ENCODE measurements at places on chromosomes 2 and 18. TPM values are rescaled to one million over a fixed set of nuclear protein-coding genes. Genes with fewer than 3 reads are reported as not detected.

The HOXD8 gene
- not detected for total RNA-seq

DNA sequence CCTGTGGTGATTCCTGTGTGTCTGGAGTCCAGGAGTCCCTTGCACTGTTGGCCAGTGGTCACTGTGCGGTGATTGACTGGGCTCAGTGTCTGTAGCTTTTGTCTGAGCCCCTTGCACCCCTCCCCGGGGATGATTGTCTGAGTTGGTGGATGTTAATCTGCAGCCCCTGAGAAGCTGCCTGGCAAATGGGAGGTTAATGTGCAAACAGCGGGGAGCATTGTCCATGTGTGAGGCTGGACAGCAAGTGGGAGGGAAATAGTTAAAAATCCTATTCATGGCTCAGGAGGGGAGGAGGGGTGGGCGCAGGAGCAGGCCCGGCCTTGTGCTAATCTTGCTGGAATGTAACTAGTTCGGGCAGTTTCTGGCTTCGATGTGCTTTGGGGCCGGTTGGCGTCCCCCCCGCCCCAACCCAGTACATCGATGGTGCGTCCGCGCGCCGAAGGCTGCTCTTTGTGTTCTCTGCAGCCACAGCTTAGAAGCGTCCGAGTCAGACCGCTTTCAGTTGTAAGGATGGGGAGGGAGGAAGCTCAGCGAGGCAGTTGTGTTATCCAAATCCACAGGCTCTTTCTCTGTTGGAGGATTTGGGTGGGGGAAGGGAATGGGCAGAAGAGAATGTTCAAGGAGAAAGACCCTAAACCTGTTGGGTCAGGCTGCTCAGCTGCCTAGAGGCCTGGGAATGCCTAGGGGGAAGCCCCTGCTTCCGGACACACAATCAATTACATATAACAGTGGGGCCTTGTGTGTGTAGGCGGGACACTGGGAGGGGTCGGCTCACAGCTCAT is 71.8 kb downstream of the TGOLN2 start:
- H3K4me3 ChIP-seq: no peak overlapping the region
- H3K27ac ChIP-seq: no peak overlapping the region
- H3K4me1 ChIP-seq: no peaks in the 10 kb centered on the region
- peaks cover 5% of the 10 kb centered on the region for H3K27me3 ChIP-seq

The PRSS56 gene
- not detected for total RNA-seq

DNA sequence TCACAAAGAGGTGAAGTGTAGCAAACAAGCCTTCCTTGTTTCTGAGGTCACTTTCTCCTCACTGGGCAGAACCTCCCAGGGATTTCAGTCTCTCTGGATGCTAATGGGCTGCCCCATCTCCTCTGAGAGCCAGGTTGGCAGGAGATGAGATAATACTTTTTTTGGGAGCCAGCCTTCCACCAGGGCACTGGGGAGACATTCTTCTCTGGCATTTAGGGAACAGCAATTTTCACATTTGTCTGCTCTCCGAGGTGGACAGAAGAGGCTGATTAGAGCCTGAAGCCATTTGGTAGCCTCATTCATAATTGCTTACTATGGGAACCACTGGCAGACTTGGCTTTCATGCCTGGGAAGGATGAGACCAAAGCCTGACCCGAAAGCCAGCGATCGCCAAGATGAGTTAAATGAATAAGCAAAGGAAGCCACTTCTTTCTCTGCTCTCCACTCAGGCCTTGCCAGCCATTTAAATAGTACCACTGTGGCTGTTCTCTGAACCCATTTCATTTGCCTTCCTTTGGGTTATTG is 70.1 kb downstream of the NRP2 start:
- no peaks in the 10 kb centered on the region for H3K4me1 ChIP-seq
- H3K4me3 ChIP-seq: no peak overlapping the region
- H3K27me3 ChIP-seq: peaks cover 13% of the 10 kb centered on the region
- H3K36me3 ChIP-seq: no peaks in the 10 kb centered on the region

- no peaks in the 10 kb centered on the region for H3K4me1 ChIP-seq
- H3K36me3 ChIP-seq: no peaks in the 10 kb centered on the region
- H3K27ac ChIP-seq: no peak overlapping the region
- DNase-seq: no peak
Observed at GRCh38 chr2:147247749-147248148, 597.1 kb upstream of the ACVR2A start.

DNA sequence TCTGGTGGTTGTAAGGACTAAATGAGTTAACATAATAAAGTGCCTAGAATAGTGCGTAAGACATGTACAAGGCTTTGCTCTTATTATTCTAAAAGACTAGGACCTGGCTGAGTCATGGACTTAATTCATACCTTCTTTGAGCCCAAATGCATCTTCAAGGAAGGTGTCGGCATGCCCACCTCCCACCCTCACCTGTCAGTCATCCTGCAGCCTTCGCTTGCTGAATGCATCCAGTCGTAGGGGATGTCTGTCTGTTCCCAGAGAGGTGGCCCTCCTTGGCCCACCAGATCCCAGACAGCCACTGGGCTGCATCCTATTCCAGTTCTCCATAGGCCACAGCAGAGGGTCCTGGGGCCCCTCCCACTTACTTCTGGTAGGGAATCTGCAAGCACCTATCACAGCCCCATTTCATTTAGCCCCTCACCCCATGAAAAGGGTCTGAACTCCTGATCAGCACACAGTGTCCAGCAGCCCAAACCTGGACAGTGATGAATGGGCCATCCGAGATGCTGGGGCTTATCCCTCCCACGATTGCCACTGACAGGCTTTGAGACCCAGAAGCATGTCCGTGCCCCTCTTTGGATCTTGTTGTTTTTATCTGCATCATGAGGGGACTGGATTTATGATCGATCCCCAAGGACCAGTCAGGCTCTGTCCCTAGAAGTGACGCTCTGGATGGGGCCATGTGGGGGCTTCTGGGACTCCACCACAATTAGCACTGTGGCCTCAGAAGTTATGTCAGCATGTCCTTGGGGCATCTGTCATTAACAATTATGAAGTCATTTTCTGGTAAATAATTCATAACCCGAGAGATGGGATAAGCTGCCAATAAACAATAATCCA is 101.1 kb downstream of the KLHL29 start:
- no peak overlapping the region for H3K27ac ChIP-seq
- H3K4me3 ChIP-seq: no peak overlapping the region
- peaks cover 2% of the 10 kb centered on the region for H3K27me3 ChIP-seq

The NXPH2 gene
- total RNA-seq: not detected

DNA sequence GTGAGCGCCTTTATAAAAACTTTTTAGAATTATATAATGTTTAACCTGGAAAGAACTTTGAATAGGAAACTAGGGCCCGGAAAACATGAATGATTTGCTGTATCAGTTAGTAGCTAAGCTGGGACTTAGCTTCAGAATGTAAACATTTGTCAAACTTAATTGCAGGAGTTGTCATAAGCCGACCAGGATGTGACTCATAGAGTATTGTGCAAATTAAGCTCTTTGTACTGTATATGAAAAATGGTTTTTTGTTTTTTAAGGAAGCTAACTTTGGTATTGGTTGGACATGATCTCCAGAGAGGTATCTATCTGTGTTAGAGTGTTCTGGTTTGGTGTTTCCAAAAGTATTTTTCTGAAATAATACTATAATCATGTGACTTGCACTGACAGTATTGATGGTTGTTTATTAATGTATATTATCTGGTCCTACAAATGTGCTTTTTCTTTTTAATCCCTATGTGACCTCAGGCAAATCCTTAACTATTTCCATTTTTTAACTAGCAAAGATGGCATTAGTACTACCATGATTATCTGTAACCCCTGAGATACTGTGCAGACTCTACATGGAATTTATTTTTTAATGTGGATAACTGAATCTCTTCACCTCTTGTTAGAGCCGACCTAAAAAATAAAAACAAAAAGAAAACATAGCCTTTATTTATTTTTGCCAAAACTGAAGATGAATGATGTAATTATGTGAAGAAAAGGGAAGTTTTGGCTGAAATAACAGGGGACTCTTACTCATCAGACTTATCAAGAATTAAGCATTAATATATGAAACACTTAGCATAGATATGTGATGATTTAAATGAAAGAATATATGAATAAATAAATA is 11.7 kb downstream of the YIPF4 start:
- H3K4me3 ChIP-seq: no peak overlapping the region
- no peak for DNase-seq
- no peaks in the 10 kb centered on the region for H3K27me3 ChIP-seq
- no peaks in the 10 kb centered on the region for H3K36me3 ChIP-seq
- H3K27ac ChIP-seq: no peak overlapping the region

The LRRC30 gene
- total RNA-seq: not detected

The SERPINB4 gene
- total RNA-seq: not detected

The NDC80 gene
- 3.3 TPM for total RNA-seq

The GNLY gene
- 82.9 TPM for total RNA-seq

- no peaks in the 10 kb centered on the region for H3K36me3 ChIP-seq
- no peak for DNase-seq
- H3K27me3 ChIP-seq: peaks cover 7% of the 10 kb centered on the region
- no peak overlapping the region for H3K4me3 ChIP-seq
- no peak overlapping the region for H3K27ac ChIP-seq
- H3K4me1 ChIP-seq: no peaks in the 10 kb centered on the region
Observed at GRCh38 chr2:191554240-191554639, 123.7 kb upstream of the NABP1 start.

The CCDC141 gene
- total RNA-seq: 16.8 TPM

- no peaks in the 10 kb centered on the region for H3K36me3 ChIP-seq
- no peak overlapping the region for H3K4me3 ChIP-seq
- no peak overlapping the region for H3K27ac ChIP-seq
- H3K27me3 ChIP-seq: peaks cover 9% of the 10 kb centered on the region
Observed at GRCh38 chr18:21194871-21195771, 46.9 kb upstream of the GREB1L start.

GRCh38 chr2:8146132-8147005 is 535.5 kb upstream of the ID2 start:
- H3K27me3 ChIP-seq: no peaks in the 10 kb centered on the region
- no peaks in the 10 kb centered on the region for H3K4me1 ChIP-seq
- H3K36me3 ChIP-seq: no peaks in the 10 kb centered on the region
- no peak overlapping the region for H3K4me3 ChIP-seq
- no peak for DNase-seq
- no peak overlapping the region for H3K27ac ChIP-seq

The GPBAR1 gene
- total RNA-seq: 2.7 TPM

The C2orf80 gene
- not detected for total RNA-seq

DNA sequence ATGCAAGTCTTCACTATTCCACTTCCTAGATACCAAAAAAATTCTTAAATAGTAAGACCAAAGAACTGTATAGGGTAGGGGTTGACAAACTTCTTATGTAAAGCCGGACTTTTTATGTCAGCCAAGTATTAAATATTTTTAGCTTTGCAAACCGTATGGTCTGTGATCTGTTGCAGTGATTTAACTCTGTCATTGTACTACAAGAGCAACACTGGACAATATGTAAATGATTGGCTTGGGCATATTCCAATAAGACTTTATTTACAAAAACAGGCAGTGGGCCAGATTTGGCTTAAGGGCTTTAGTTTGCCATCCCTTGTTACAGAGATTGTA is 48.0 kb downstream of the MGAT5 start:
- H3K36me3 ChIP-seq: no peaks in the 10 kb centered on the region
- no peak overlapping the region for H3K27ac ChIP-seq
- no peak overlapping the region for H3K4me3 ChIP-seq
- no peak for DNase-seq
- H3K4me1 ChIP-seq: peaks cover 11% of the 10 kb centered on the region
- H3K27me3 ChIP-seq: no peaks in the 10 kb centered on the region

DNA sequence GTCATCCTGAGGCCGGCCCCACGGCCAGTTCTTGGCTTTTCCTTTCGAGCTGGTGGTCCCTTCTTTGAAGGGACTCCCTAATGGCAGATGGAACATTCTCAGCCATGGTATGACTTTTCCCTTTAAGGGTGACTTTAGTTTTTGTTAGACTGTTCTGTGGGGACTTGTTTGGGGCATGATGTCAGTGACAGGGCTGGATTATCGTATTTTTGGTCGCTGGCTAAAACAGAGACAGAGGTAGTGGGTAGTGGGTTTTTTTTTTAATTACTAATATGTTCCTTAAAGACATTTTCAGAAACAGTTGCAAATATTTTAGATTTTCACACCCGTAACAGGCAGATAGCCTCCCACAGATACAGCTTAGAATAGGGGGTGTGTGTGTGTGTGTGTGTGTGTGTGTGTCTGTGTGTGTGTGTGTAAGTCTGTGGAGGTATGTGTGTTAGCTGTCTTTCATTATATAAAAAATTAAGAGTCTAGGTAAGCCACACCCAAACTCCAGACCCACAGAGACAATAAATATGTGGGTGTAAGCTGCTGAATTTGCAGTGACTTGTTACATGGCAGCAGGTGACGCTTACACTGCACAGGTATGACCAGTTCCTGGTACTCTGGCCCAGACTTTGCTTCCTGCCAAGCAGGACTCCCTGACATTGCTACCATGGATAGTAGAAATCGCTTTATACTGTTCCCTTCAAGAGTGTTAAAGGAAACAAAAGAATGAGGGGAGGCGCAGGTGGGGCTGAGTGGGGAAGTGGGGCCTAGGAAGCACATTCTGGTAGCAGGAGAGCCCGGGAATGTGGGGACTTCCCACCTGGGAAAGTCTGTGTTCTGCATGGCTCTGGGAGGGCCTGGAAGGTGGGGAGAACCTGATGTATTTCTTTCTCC is 20.9 kb downstream of the NCK2 start:
- H3K36me3 ChIP-seq: peaks cover 30% of the 10 kb centered on the region
- no peak overlapping the region for H3K4me3 ChIP-seq
- H3K27ac ChIP-seq: peak overlapping the region; percentile 64
- H3K27me3 ChIP-seq: no peaks in the 10 kb centered on the region
- H3K4me1 ChIP-seq: peaks cover 88% of the 10 kb centered on the region

GRCh38 chr2:234806818-234807217 is 145.0 kb upstream of the SH3BP4 start:
- no peak for DNase-seq
- no peak overlapping the region for H3K4me3 ChIP-seq
- H3K27me3 ChIP-seq: peaks cover 3% of the 10 kb centered on the region
- no peaks in the 10 kb centered on the region for H3K36me3 ChIP-seq

DNA sequence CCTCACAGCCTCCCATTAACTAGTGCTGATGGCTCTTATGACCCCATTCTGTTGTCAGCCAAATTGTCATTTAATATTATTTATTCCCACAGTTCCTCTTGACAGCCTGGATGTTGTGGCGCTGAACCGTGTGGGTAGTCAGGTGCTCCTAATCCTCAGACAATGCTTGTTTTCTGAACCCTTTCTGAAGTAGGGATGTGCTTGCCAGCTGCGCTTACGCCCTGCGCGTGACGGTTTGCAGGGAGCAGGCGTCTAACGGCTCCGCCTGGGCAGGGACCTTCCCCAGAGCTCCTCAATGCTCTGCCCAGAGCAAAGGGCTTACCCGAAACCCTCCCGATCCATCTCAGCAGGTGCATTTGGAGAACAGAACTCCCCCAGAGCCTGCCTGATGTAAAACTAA is 358.2 kb upstream of the MYT1L start:
- peaks cover 55% of the 10 kb centered on the region for H3K4me1 ChIP-seq
- H3K27ac ChIP-seq: no peak overlapping the region
- no peaks in the 10 kb centered on the region for H3K36me3 ChIP-seq

GRCh38 chr2:180747728-180748127 is 232.7 kb upstream of the UBE2E3 start:
- no peaks in the 10 kb centered on the region for H3K4me1 ChIP-seq
- H3K36me3 ChIP-seq: no peaks in the 10 kb centered on the region
- no peak overlapping the region for H3K27ac ChIP-seq
- H3K4me3 ChIP-seq: no peak overlapping the region
- H3K27me3 ChIP-seq: no peaks in the 10 kb centered on the region

GRCh38 chr2:31397094-31397493 is 17.4 kb downstream of the XDH start:
- no peak overlapping the region for H3K4me3 ChIP-seq
- no peaks in the 10 kb centered on the region for H3K4me1 ChIP-seq
- DNase-seq: no peak
- H3K27ac ChIP-seq: no peak overlapping the region
- H3K27me3 ChIP-seq: peaks cover 14% of the 10 kb centered on the region

The ARMC9 gene
- total RNA-seq: 1.1 TPM

The HOXD9 gene
- total RNA-seq: not detected

Data from T-cell (primary cell).